Activated CD4-positive, alpha-beta T cell treated with anti-CD3 and anti-CD28 coated beads for 1 hour (primary cell): ENCODE measurements at places on chromosomes 4 and X.

DNA sequence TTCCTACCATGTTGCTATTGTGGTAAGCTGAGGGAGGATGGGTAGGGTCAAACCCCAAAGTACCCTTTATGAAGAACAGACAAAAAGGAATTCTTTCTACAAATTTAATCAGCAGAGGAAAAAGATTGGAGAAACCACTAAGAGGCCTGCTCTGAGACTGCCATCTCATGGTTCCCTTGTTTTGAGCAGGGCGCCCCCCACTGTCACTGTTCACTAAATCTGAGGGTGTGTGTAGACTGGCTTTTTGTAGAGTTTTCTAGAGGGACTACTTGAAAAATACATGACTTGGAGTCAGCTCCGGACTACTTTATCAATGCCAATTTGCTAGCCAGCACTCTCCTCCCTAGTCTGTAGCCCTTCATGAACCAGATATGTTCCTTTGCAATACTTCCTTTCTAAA is 324.8 kb downstream of the FRMPD4 start:
- DNase-seq = no peak

- DNase-seq = no peak
These were observed 79.7 kb upstream of the GNPDA2 start for GRCh38 chr4:44806071-44806470.

DNA sequence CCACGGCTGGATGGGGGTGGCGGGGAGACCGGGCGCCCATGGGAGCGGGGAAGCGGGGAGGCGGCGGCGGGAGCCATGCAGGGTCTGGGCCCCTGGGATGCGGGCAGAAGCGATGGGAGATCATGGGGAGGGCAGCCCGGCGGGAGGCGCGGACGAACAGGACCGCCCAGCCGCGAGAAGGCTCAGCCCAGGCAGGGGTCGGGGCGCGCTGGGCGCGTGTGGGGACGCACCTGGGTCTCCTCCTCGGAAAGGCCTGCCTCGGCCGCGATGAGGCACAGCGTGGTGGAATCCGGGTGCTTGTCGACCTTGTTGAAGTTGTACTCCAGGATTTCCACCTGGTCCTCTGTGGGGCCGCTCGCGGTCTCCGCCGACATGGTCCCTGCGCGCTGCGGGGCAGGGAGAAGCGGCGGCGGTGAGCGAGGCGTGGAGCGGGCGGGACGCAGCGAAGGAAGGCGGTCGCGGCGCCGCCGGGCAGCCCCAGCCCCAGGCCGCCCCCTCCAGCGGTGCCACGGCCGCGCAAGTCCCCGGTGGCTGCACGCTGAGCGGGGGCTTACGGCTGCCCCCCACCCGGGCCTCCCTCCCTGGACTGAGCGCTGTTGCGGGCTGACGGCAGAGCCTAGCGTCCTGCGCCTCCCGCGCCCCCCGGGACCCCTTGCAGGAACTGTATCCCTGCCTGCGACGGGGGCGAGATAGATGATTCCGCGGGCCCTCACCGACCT is 25.3 kb downstream of the HOPX start:
- DNase-seq = no peak

DNA sequence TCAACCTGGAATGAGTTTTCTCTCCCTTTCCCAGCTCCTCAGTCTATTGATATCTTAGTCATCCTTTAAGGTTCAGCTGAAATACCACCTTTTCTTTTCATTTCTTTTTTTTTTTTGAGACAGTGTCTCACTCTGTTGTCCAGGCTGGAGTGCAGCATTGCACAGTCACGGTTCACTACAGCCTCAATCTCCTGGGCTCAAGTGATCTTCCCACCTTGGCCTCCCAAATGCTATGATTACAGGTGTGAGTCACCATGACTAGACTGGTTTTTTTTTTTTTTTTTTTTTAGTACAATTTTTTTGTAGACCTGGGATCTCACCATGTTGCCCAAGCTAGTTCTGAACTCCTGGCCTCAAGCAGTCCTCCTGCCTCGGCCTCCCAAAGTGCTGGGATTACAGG is 28.9 kb downstream of the AFF1 start:
- no peak for DNase-seq

GRCh38 chrX:70470850-70471289 is 26.2 kb downstream of the DLG3 start:
- DNase-seq = no peak

DNA sequence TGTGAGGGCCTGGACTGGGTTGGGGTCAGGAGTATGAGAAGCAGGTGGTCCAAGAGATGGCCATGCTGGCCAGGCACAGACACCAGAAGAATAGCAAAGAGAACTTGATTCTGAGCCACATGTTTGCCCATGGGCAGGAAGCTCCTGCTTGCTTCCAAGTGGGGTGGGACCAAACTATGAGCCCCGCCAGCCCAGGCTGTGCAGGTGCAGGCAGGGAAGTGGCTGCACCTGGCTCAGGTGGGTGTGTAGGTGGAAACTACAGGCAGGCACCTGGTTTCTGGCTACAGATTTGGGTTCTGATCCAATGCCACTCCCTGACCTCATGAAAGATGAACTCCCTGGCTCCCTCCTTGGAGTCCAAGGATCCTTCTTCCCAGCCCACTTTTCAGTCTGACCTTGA is 207.9 kb upstream of the KLF3 start:
- no peak for DNase-seq

GRCh38 chr4:83546786-83547185 is 10.9 kb downstream of the GPAT3 start:
- DNase-seq = no peak

- DNase-seq = no peak
These were observed 639 bp upstream of the SORCS2 start for GRCh38 chr4:7191546-7192251.

DNA sequence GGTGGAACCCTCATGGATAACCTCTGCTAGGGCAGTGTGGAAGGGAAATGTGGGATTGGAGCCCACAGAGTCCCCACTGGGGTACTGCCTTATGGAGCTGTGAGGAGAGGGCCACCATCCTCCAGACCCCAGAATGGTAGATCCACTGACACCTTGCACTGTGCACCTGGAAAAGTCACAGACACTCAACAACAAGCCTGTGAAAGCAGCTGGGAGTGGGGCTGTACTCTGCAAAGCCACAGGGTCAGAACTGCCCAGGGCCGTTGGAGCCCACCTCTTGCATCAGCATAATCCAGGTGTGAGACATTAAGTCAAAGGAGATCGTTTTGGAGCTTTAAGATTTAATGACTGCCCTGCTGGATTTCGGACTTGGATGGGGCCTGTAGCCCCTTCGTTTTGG is 11.6 kb downstream of the ARMCX5 start:
- DNase-seq = no peak

DNA sequence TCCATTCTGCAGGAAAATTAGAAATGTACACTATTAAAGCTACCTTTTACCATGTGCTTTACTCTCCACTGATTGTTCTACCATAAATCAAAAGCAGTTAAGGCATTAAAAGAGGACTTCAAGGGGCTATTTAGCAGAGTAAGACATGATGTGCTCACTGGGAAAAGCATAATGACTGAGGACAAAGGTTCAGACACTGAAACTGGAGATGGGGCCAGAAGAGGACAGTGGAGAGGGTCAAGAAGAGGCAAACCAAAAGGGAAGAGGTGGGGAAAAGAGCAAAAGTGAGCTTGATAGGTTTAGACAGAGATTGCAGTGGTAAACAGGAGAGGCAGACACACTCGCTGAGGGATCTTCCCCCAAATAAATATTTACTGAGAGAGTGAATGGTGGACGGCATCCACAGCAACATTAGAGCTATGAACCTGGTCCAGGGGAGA is 23.8 kb downstream of the SH3RF1 start:
- no peak for DNase-seq

- DNase-seq = no peak
These were observed 13.8 kb downstream of the GRXCR1 start for GRCh38 chr4:42906341-42906740.

GRCh38 chr4:153620352-153620751 is 63.7 kb upstream of the TLR2 start:
- DNase-seq = no peak

DNA sequence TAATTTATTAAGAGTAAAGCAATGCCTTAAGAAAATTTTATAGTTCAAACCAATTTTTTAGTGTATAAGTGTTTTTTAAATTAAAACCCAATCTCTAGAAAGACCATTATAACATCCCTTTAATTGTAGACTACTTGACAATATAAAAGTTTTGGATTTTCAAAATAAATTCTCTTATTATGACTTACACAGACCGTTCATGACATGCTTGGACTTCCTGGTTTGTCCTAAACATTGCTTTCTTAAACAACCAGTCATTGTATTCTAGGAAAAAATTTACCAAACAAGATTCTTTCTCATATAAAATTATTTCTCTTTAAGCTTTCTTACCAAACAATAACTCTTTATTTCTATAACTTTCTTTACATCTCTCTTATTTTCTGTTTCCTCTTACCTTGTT is 49.0 kb upstream of the CXorf51A start:
- DNase-seq = no peak

- DNase-seq = no peak
These were observed 315.7 kb downstream of the FBXW7 start for GRCh38 chr4:152220201-152220666.

DNA sequence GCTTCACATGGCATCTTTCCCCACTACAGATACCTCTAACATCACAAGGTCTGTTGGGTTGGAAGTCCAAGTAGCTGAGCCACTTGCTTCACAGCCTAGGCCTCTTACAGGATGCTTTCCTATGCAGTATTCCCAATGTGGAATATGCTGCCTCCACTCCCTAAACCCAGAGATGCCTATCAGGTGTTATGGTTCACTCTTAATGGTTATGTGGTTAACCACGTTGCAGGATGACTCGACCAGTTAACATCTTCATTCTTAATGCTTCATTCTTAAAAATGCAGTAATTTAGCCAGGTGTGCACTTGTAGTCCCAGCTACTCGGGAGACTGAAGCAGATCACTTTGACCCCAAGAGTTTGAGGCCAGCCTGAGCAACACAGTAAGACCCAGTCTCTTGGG is 24.2 kb downstream of the HAUS3 start:
- DNase-seq = no peak

- DNase-seq = no peak
These were observed 51.4 kb upstream of the PCDH18 start for GRCh38 chr4:137583671-137584070.

DNA sequence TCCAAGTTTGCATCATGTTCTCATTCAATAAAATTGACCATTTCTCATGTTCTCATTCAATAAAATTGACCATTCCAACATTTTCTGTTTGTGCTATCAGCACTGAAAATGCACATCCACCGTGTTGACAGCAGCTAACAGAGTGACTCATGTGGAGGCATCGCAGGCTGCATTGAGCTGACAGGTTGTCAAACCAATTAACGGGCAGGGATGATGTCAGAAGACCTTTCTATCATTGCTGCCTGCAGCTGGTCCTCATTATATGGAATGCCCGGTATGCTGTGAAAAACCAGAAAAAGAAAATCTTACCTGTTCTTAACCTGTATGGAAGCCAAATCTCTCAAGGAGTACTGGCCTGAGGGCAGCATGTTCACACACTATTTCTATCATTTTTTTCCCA is 202.0 kb downstream of the SMIM20 start:
- no peak for DNase-seq
